ENCODE measurements at places on chromosomes 4 and X.

GRCh38 chrX:2391869-2392606, 108.7 kb downstream of the DHRSX start:
- no peak for DNase-seq

GRCh38 chrX:135327299-135327698, 18.0 kb downstream of the ETDC start:
- no peak for DNase-seq

DNA sequence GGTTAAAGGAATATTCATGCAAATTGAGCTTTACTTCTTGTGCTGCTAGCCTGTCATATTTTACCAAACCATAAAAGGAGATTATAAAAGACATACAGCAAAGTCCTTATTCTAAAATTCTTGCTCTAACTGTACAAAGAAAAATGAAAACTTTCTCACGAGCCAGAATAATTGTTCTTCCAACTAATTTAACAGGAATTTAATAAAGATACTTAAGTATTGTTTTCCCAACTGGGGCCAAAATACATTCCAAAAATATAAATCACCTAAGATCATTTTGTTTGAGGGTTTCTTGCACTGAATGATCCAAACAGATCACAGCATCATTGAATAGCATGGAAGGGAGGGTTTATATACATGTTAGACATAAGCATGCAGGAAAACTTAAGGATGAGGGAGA, 127.1 kb upstream of the PCDH18 start:
- DNase-seq = no peak

DNA sequence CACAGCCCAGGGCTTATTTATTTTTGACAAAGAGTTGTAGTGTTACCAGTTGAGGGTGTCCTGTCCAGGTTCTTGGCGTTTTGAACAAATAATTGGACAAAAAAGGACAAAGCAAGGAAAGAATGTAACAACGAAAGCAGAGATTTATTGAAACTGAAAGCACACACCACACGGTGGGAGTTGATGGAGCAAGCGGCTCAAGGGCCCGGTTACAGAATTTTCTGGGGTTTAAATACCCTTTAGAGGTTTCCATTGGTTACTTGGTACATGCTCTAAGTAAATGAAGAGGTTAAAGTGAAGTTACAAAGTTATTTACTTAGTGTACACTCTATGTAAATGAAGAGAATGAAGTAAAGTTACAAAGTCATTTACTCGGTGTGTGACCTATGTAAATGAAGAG, 27.8 kb upstream of the OPHN1 start:
- no peak for DNase-seq

- DNase-seq = peak; percentile 62
These were observed 20.4 kb upstream of the SEPSECS start for GRCh38 chr4:25180524-25181131.

- DNase-seq = no peak
These were observed 229.9 kb upstream of the AFF2 start for GRCh38 chrX:148270499-148270898.

DNA sequence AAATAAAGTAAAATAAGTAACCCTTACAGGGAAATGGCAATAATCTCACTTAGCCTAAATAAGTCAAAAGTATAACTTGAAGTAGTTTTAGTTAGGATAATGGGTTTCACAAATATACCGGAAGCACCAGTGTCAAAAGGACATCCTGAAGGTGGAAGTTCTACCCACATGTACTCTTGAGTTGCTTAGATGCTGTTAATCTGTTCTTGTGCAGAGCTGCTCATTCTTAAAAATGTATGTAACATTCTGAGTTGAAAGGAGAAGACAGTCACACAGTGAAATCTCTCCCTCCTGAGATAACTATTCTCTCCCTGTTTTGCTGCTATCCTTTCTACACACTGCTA, 11.2 kb upstream of the CCNG2 start:
- no peak for DNase-seq

DNA sequence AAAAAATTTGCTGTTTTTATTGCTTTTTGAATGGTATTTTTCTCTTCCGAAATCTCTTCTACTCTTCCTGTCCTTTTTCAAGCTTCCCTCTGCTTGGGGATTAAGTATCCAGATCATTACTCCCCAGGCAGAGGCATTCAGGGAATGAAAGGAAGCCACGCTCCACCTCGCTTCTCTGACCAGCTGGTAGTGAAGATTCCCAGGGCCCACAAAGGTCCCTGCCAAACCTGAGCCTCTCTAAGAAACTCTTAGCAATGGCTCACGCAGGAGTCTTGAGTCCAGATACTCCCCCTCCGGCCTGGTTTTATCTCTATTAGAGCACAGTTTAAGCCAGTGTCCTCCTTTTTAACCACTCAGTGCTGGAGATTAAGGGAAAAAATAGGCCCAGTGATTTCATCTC, 51.4 kb upstream of the SOD3 start:
- DNase-seq = no peak

GRCh38 chr4:20266215-20267082, 14.7 kb downstream of the SLIT2 start:
- DNase-seq = no peak

GRCh38 chrX:54825716-54826438, 18.3 kb downstream of the MAGED2 start:
- no peak for DNase-seq

- DNase-seq = peak; percentile 74
These were observed 35.7 kb downstream of the HAND2 start for GRCh38 chr4:173494013-173494970.

GRCh38 chr4:3396600-3396999, 45.2 kb upstream of the HGFAC start:
- DNase-seq = no peak

Data from HAP-1 (cell line).